ENCODE measurements at places on chromosomes 7 and 10. TPM values are rescaled to one million over a fixed set of nuclear protein-coding genes. Genes with fewer than 3 reads are reported as not detected.
A peak's percentile ranks its signal among the peaks of the same experiment; 100 is the strongest.

- DNase-seq = no peak
- peaks cover 25% of the 10 kb centered on the region for H3K4me1 ChIP-seq
- H3K4me3 ChIP-seq = peak overlapping the region; percentile 86
- peaks cover 8% of the 10 kb centered on the region for H3K36me3 ChIP-seq
These were observed 317 bp downstream of the PDZD7 start for GRCh38 chr10:101030496-101031127.

DNA sequence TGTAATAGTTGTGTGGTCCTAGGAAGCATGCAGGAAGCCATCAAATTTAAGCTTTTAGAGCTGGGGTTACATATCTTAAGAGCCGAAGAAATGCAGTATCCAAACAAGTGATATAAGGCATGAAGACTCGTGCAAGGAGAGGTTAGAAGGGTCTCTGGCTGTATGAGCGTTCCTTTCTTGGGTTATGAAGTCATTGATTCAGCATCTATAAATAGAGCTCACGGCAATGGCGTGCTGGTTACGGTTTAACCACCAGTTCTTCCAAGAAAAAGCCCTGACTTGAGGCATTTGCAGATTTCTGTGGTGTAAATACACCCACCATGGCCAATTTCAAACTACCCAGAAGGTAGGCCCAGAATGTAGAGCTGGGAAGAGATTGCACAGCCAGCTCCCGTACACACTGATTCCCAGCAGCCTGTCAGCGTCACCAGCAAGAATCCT lies 72.0 kb upstream of the KAT6B start:
- no peak overlapping the region for H3K4me3 ChIP-seq
- H3K27me3 ChIP-seq = no peaks in the 10 kb centered on the region
- no peaks in the 10 kb centered on the region for H3K36me3 ChIP-seq
- peak; percentile 10 for DNase-seq
- no peak overlapping the region for H3K27ac ChIP-seq

DNA sequence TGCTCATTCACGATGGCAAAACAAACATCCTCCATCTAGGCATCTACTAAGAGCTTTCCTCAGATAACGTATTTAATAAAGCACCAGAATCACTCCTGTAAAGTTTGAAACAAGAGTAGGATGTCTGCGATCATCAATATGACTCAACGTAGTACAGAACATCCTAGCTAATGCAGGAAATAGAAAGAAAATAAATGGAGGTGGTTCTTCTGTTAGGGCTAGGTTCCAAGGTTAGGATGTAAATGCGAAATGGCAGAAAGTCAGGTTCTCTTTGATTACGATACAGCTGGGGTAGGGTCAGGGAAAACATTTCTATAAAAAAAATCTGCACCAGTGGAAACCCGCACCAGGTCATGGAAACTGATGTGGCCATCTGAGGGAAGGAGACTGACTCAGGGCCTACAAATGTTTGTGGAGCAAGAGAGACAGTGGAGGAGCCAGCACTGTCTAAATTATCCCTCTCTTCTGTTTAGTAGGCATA lies 29.1 kb downstream of the CCDC6 start:
- DNase-seq = peak; percentile 79
- peak overlapping the region; percentile 63 for H3K27ac ChIP-seq
- H3K36me3 ChIP-seq = no peaks in the 10 kb centered on the region
- H3K4me1 ChIP-seq = peaks cover 26% of the 10 kb centered on the region

GRCh38 chr7:28328822-28329660 lies 83.3 kb upstream of the CREB5 start:
- no peak for DNase-seq
- H3K36me3 ChIP-seq = no peaks in the 10 kb centered on the region
- H3K4me3 ChIP-seq = no peak overlapping the region
- H3K27ac ChIP-seq = no peak overlapping the region
- peaks cover 18% of the 10 kb centered on the region for H3K27me3 ChIP-seq
- no peaks in the 10 kb centered on the region for H3K4me1 ChIP-seq

- no peaks in the 10 kb centered on the region for H3K36me3 ChIP-seq
- no peaks in the 10 kb centered on the region for H3K4me1 ChIP-seq
- DNase-seq = peak; percentile 42
- peaks cover 25% of the 10 kb centered on the region for H3K27me3 ChIP-seq
- peak overlapping the region; percentile 61 for H3K4me3 ChIP-seq
- H3K27ac ChIP-seq = no peak overlapping the region
These were observed 1.3 kb downstream of the NRCAM start for GRCh38 chr7:108454674-108455550.

HOGA1 gene
- 0.31 TPM for total RNA-seq

PRSS37 gene
- not detected for total RNA-seq

MDH2 gene
- 202 TPM for total RNA-seq

Data from astrocyte (in vitro differentiated cells and primary cell).